NCI-H748 treated with DMSO at 0.1 percent for 48 hours (cell line): ENCODE measurements at places on chromosomes 16 and 17.

DNA sequence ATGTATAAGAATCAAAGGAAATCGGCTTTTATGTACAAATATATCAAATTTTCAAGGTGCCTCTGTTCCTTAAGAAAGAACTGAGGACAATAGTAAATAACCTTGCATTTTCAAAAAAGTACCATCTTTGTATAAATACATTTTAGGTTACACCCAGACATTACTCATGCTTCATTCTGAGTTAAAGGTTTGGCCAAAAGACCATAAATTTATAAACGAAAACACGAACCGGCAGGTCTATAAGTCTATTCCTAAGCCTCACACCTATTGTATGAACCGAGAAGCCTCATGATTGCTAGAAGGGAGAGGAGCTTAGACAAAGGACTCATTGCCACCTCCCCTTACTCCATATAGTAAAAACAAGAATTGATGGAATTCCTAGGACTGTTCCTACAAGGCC lies 94.6 kb upstream of the PSMD7 start:
- DNase-seq, result no peak

- DNase-seq, result no peak
Observed at GRCh38 chr17:79410681-79411080, 200.2 kb downstream of the RBFOX3 start.

GRCh38 chr17:530851-531250 lies 178.2 kb upstream of the RPH3AL start:
- DNase-seq, result no peak

GRCh38 chr16:87628940-87629339 lies 26.6 kb downstream of the JPH3 start:
- DNase-seq, result no peak

GRCh38 chr17:6639586-6640535 lies 650 bp downstream of the KIAA0753 start:
- no peak for DNase-seq

GRCh38 chr17:40022497-40022896 lies 7.3 kb downstream of the CSF3 start:
- DNase-seq, result no peak

DNA sequence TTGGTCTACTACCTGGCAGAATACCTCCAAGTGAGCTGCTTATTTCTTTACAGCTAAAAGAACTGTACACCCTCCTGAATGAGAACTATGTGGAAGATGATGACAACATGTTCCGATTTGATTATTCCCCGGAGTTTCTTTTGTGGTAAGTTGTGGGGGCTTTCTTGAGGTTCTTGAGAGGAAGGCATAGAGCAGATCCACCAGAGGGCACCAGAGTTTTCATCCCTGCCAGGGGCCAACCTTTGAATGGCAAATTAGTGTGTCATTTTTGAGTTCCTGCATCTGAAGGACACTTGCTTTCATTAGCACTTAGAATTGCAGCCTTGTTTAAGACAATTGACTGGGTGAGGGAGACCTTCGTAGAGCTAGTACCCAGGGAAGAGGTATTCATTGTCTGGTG lies 35.0 kb downstream of the NMT1 start:
- DNase-seq, result no peak
